ENCODE measurements at places on chromosomes 4 and X. TPM values are rescaled to one million over a fixed set of nuclear protein-coding genes. Genes with fewer than 3 reads are reported as not detected.

GRCh38 chr4:36758312-36759178 lies 477.1 kb downstream of the DTHD1 start:
- no peak for DNase-seq

GRCh38 chr4:107115185-107115847 lies 79.2 kb upstream of the DKK2 start:
- no peak for DNase-seq

DNA sequence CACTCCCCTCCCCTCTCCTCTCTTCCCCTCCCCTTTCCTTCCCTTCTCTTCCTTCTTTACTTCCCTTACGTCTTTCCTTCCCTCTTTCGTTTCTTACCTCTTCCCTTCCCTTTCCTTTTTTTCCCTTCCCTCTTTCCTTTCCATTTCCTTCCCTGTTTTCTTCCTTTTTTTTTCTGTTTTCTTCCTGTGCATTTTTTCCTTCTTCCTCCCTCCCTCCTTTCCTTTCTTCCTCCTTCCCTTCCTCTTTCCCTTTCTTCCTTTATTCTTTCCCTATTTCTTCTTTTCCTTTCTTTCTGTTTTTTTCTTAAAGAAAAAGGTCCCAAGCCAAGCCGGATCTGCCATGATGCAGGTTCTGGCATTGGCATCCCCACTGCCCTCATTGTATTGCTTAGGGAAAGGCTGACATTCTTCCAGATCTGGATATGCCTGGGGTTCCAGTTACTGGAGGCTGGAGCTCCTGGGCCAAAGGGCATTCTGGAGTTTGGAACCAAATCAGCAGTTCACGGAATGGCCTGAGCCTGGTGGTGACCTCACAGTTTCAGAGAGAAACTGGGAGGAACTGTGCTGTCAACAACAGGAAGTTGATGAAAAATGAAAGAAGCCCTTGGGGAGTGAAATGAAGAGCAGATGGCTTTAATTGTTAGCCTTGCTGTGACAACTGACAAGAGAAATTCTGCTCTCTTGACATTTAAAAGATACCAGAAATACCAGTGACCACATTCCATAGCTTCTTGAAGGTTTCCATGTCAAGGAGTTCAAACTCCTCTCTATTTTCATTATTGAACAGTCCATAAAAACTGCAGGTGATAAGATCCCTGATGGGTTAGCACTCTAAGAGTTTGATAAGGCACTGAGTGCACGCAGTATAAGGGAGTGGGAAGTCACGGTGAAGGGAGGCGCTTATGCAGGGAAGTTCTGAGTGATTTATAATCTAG lies 622.1 kb downstream of the SPRY1 start:
- DNase-seq = peak; percentile 8

DNA sequence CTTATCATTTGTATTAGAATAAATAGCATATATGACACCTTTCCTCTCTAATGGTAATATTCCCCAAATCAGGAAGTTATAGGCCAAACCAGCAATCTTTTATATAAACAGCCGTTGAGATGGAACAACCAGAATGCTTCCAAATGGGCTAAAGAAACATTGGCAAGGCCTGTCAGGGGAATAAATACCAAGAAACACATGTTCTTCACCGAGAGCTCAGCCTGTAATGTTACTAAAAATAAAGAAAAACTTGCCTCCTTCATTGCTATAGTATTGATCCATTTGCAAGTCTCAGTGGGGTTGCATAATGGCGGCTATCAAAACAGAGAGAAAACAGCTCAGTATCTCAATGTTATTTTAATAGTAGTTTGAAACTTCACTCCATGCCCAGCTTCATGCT lies 104.9 kb downstream of the FAM13A start:
- DNase-seq = no peak

DNA sequence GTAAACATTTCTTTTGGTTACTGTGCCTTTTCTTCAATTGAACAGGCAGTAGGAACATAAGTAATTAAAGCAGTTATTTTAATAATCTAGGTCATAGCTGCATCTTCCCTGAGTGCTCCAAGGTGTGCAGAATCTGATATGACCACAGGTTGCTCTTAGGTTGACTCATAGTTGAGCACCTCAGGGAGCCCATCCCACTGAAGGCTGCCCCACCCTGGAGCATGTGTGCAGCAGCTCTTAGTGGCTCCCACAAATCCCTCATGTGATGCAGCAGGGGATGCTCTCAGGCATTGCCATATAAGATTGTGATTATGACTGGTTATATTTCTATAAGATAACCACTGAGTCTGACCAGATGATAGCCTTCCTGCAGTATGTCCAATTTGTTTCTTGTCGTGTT lies 72.3 kb downstream of the ZNF518B start:
- no peak for DNase-seq

Gene CSAG2
- total RNA-seq = not detected
